Thymus (tissue), 14 donors: ENCODE measurements at places on chromosomes 5 and 9.
A peak's percentile ranks its signal among the peaks of the same experiment; 100 is the strongest.

GRCh38 chr5:8058616-8059190 is 189.8 kb downstream of the MTRR start:
- DNase-seq, result no peak

DNA sequence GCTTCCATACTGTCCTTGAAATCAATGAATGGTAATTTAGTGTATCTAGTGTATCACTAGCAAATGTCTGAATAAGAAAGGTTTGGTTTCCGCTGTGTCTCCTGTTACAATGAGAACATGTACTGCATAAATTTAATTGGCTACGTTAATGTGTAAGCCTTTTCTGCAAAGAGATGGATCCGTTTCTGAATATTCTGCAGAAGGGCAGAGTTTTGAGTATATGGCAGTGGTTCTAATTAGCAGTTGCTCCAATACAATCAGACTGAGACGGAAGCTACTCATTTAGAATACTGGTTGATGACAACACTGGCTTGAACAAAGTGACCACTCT is 555 bp upstream of the PCDHGC4 start:
- DNase-seq, result no peak

GRCh38 chr5:127925916-127926315 is 157.7 kb upstream of the SLC12A2 start:
- DNase-seq, result no peak

DNA sequence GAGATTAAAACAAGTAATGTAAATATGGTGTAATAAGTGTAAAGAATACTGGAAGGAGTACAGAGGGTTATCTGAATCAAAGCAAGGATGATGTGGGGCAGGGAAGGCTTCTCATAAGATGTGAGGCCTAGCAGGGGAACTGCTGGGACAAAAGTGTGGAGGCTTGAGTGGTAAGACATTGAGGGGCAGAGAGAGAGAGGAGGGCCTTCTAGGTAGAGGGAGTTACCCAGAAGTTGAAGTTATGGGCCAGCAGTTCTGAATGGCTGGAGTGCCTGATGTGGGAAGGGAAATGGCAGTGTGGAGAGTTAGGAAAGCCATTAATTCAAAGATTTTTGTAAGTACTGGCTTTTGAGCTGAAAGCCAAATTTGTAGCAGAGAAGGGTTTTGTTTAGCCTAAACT is 36.8 kb downstream of the CPEB4 start:
- no peak for DNase-seq

DNA sequence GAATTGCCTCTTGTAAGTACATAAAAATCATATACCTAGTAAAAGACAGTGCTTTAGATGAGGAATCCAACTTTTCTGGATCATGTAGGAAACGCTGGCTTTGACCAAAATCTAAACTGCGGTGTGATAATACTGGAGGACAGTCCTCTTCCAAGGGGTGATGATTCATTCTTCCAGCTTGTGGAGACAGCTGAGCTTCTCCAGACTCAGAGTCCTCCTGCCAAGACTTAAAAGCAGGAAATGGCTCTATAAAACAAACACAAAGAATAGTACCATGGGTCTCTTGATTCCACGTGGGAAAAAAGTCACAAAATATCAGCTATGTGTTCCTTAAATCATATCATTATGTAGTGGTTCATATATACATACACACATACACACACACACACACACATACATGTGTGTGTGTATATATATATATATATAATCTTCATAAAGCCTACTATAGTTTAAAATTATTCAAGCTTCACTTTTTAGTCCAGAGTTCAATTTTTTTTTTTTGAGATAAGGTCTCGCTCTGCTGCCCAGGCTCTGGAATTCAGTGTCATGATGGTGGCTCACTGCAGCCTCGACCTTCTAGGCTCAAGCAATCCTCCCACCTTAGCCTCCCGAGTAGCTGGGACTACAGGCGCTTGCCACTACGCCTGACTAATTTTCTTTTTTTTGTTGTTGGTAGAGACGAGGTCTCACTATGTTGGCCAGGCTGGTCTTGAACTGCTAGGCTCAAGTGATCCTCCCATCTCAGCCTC is 65.0 kb downstream of the PKD2L2 start:
- DNase-seq, result no peak

DNA sequence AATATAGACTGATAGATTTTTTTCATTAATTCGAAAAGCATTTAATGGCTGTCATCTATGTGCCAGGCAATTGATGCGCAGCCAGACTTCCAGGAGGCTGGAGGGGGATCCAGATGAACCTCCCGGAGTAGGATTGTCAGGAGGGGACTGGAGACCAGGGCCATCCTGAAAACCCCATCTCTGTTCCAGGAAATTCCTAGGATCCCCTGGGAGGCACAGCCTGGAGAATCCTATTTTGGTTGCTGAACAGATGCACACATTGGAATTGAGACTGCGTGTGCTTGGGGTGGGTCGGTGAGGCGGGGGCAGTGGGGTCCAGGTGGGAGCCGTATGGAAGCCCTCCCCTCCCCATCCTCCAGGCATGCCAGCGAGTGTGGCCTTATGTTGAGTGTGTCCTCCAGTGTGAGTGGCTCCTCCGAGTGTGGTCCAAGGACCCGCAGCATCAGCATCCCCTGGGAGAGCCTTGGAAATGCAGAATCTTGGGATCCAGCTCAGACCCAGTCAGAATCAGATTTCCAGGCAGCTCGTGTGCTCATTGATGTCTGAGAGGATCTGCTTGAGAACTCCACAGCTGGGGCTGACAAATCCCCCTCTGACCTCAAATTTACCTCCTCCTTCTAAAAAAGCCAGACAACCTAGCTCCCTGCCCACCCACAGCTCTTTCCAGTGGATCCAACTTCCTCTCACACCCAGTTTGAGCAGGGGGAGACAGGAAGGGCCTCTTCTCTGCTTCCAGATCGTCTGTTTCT is 38.7 kb downstream of the ROPN1L start:
- DNase-seq, result no peak

- peak; percentile 28 for DNase-seq
Measured at GRCh38 chr5:134003817-134004625, 754 bp downstream of the VDAC1 start.

GRCh38 chr5:137619191-137619870 is 116.6 kb downstream of the KLHL3 start:
- DNase-seq, result no peak

DNA sequence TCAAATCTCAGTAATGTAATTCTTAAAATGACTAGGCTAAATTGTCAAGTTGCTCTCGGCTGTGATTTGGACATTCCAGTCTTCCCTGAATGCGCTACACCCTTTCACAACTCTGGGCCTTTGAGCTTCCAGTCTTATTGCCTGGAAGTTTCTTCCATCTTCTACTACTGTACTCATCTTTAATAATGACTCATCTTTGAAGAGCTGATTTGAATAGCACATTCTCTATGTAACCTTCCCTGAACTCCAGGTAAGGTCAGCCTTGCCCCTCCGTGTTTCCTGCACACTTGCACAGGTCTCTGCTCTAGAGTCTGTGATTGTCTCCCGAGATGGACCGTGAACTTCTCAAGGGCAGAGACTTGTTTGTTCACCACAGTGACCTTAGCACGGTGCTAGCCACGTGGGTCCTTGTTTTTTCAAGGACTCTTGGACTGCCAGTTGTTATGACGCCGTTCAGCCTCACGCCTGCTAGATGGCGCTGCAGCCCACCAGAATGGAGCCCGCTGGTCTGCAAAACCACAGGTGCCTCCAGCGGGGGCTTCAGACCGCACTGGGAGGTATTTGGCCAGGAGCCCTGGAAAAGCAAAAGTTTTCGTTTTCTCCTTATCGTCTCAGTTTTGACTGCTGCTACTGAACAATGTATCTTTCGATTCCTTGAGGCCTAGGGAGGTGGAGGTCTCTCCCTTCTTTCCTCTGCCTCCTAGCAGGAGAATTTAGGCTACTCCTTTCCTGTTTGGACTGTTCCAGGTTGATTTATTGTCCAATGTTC is 44.4 kb downstream of the SEC61B start:
- peak; percentile 69 for DNase-seq
